Midbrain (tissue), 1 donor: ENCODE measurements at places on chromosomes 12 and 14.
A peak's percentile ranks its signal among the peaks of the same experiment; 100 is the strongest.

DNA sequence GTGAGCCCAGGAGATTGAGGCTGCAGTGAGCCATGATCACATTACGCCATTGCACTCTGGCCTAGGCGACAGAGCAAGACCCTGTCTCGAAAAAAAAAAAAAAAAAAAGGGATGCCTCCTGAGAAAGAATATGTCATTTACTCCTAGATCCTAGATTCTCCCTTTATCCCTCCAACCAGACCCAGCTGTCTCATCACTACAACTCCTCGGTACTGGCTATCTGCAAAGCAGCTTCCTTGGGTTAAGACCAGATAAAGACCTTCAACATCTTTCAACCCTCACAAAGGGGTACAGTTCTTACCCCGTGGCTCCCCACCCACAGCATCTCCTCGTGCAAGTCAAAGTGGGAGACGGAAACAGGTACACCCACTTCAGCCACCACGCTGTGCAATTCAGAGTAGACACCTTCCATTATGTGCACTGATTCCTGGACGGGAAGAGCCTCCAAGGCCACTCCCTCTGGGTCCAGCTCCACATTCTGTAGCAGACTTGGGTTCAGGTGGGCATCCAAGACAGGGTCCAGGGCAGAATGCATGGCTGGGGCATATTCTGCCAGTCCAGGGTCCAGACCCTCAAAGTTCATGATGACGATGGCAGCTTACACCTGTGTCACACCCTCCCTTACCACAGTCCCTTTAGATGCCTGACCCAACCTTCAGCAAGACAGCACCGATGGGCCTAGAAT lies 1.1 kb downstream of the PAN2 start:
- no peak for DNase-seq

DNA sequence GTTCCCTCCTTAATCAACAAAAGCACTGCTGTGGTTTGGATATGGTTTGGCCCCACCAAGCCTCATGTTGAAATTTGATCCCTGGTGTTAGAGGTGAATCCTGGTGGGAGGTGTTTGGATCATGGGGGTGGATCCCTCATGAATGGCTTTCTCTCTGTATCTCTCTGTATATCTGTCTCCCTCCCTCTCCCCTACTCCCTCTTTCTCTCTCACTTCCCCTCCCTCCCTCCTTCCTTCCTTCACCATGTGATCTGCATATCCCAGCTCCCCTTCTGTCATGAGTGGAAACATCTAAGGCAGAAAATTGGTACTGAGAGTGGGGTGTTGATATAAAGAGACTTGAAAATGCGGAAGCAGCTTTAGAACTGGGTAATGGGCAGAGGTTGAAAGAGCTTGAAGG lies 5.2 kb downstream of the GSKIP start:
- no peak for DNase-seq

- DNase-seq, result no peak
Observed at GRCh38 chr14:23750357-23750756, 114.2 kb downstream of the DHRS2 start.

- no peak for DNase-seq
Observed at GRCh38 chr12:5554711-5555110, 122.8 kb downstream of the NTF3 start.

GRCh38 chr14:101072945-101073597 lies 169.5 kb upstream of the RTL1 start:
- no peak for DNase-seq

DNA sequence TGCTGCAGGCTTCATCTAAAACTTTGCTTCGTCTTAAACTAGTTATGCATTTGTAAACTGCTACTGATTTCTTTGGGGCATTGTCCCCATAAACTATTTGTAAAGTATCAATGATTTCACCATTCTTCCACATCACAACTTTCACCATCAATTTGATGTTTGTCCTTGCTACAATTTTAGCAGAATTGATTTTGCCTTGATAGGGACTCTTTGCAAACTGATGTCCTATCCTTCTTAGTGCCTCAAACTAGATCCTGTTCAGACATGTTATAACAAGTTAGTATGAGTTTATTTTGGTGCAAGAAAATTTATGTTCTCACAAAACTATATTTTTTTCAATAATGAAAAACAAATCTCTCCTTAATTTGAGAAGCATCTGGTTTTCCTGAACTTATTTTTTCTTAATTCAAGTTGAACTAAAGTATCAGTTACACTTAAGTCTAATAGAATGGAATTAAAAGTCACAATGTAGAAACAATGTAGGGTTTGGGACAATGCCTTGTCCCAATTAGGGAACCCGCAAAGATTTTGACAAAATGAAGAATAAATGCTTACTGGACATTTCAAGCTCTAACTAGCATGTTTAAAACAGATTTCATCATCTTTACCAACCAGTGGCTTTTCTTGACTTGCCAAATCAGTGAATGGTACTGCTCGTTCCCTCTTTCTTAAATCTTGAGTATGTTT lies 10.1 kb upstream of the ARID4A start:
- DNase-seq, result no peak

DNA sequence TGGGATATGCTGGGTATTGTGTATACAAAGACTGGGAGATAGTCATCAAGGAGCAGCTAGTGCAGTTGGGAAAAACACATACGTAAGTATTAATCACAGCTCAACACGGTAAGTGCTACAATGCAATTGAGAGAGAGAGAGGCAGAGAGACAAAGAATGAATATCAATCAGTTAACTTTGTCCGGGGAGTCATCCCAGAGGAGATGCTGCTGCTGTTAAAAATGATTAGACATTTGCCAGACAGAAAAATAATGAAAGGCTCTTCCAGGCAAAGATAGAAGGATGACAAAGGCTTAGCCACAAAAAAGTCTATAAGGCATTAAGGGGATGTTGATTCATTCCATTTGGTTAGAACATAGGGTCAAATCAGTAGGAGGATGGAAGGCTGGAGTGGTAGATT lies 45.1 kb downstream of the AKAP6 start:
- no peak for DNase-seq

- DNase-seq, result no peak
Observed at GRCh38 chr12:12216349-12217017, 50.4 kb downstream of the LRP6 start.

DNA sequence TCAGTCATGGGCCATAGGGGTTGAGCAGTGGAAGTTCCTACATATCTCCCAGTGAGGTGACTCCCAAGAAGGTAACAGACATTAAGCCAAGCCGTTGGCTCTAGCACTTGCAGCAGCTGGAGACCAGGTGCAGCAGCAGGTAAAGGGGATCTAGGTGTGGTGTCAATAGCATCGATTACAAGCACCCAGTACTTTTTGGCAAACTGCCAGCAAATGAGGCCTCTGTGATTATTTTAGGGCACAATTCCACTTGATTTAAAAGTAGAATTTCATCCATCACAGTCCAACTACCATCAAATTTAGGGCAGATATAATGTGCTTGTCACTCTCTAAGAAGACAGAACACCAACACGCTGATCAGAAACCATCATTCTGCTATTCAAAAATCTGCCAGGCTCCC lies 224.1 kb upstream of the EGLN3 start:
- DNase-seq, result no peak

GRCh38 chr12:124853781-124854636 lies 9.7 kb downstream of the SCARB1 start:
- no peak for DNase-seq

- DNase-seq, result no peak
Observed at GRCh38 chr12:123961585-123962345, 10.9 kb downstream of the CCDC92 start.

GRCh38 chr14:58797010-58797429 lies 159.3 kb downstream of the DACT1 start:
- DNase-seq, result no peak

GRCh38 chr14:44657203-44657602 lies 150.1 kb upstream of the FSCB start:
- DNase-seq, result no peak

GRCh38 chr12:101277443-101277842 lies 2.5 kb upstream of the UTP20 start:
- DNase-seq, result no peak

DNA sequence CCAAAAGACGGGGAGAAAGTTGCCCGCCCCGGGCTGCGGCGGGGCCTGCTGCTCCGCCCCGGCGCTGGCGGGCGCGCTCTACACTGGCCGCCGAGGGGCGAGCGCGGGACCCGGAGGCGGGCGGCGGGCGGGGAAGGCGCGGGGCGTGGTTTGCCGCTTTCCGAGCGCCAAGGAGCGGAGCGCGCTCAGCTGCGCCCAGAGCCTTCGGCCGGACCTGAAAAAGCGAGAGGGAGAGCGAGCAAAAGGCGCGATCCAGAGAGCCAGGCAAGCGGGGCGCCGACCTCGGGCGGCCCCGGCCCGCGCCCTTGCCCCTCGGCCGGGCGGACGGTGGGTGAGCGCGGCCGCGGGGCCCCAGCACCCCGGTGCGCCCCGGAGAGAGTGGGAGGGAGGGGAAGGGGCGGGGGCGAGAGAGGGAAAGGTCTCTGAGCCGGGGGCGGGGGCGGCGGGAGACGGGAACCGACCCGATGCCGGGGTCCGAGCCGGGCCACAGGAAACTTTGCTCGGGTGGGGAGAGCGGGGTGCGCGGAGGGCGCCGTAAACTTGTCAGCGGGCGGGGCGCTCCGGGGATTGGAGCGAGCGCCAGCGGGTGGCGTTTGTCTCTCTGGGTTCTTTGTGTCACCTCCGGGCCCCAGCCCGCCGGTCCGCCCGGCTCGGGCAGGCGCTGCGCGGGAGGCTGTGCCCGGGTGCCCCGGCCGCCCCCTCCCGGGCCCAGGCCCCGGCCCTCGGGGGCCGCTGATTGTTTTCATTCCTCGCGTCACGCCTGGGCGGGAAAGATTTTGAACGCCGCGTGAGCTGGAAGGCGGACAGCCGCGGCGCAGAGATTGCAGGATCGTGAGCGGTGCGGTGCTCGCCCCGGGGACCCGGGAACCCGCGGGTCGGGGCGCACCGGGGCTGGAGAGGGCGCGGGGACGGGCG lies at the start of gene SYNE2:
Gene SYNE2, plus strand, starts transcription at position 188 of the 915 bp plus-strand sequence. CDS start 56,145 bp downstream, outside the sequence.
- peak; percentile 20 for DNase-seq

DNA sequence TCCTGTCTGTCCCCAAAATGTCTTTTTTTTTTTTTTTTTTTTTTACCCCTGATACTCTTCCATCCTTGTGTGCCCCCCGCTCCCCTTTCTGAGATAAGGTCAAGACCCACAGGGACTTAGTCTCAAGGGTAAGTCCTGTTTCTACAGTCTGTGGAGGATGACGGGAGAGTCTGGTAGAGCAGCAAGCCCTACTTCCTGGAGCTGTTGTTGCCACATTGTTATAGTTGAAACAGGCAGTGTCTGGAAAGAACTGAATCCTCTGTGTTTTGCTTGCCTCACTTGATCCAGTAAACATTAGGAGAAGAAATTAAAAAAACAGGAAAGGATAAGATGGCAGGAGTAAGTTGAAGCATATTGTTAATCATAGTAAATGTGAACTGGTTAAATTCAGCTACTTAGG lies 45.5 kb downstream of the ZNF664 start:
- DNase-seq, result no peak

DNA sequence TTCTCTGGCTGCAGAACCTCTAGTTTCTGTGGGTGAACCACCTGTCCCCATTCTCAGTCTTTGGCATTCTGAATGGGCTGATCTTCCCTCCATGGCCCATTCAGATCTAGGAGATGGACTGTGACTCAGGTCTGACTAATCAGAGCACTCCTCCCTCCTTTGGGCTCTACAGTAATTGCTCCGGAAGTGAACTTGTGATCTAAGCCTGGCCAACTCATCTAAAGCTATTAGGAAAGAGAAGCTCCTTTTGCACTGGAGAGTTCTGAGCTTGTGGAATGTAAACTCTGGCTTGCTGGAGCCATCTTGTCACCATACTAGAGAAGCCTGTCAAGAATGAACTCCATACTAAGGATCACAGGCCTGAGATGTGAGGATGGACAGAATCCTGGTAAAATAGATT lies 168.2 kb downstream of the SUDS3 start:
- no peak for DNase-seq

DNA sequence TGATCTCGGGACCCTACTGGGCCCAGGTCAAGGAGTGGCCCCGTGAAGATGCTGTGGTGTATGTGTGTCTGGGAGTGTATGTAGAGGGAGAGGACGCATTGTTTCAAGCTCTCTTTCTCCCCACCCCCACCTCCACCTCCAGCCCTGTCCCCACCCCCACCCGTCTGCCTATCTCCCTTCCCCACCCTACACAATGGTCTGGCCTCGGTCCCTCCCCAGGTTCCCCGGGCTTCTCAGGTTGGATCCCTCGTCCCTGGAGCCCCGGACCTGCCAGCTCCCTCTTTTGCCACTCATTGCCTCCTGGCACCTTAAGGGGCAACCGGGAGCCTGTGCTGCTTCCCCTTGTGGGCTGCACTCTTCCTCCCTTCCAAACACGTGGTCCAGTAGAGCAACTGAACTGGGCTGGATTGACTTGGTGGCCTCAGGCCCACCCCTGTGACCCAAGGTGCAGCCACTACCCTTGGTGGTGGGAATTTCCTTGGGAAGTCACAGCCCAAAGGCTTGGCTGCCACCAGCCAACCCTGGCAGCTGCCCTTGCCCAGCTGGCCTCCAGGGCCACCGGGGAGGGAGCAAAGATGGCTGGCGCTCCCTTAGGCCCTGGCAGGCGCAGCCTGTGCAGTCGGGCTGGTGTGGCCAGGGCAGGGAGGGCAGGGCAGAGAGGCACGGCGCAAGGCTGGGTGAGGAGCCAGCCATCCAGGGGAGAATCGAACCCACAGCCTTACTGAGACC lies 628 bp downstream of the VRTN start:
- DNase-seq, result no peak

GRCh38 chr12:5230156-5230555 lies 186.5 kb downstream of the KCNA5 start:
- DNase-seq, result no peak

GRCh38 chr12:120000556-120000955 lies 11.5 kb downstream of the BICDL1 start:
- no peak for DNase-seq

DNA sequence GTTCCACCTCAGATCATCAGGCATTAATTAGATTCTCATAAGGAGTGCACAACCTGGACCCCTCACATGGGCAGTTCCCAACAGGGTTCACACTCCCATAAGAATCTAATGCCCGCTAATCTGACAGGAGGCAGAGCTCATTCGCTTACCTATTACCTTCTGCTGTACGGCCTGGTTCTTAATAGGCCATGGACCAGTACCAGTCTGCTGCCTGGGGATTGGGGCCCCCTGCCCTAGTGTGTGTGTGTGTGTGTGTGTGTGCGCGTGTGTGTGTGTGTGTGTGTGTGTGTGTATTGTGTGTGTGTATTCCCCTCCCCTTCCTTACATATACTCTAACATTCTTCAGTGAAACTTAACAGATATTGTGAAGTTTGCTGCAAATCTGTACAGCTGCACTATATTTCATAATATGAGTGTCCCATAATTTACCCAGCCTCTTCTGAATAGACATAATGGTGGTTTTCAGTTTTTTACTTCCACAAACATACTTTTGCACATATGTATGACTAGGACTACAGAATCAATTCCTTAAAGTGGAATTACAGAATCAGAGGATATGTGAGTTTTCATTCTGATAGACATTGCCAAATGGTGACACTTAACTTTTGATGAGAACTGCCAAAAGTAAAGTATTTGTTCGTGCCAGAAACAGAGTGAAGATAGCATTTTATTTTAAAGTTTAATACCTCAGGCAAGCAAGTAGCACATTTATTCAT lies 205.2 kb upstream of the EEA1 start:
- DNase-seq, result no peak
